ENCODE measurements at places on chromosomes 1 and 21. TPM values are rescaled to one million over a fixed set of nuclear protein-coding genes. Genes with fewer than 3 reads are reported as not detected.

The LYPD8 gene
- not detected for total RNA-seq

The MNDA gene
- not detected for total RNA-seq

The TAF13 gene
- 50.9 TPM for total RNA-seq

The CFAP74 gene
- total RNA-seq, result 0.28 TPM

The FCER1A gene
- total RNA-seq, result not detected

The COL24A1 gene
- 0.35 TPM for total RNA-seq

The STIL gene
- total RNA-seq, result 26.6 TPM

GRCh38 chr21:26842300-26842699 lies 2.9 kb downstream of the ADAMTS1 start:
- DNase-seq, result no peak

- no peak for DNase-seq
Observed at GRCh38 chr1:202230061-202230938, 36.7 kb downstream of the LGR6 start.

- DNase-seq, result no peak
Observed at GRCh38 chr1:71350805-71351204, 270.0 kb upstream of the ZRANB2 start.

Data from H9 (cell line).